MCF 10A (cell line): ENCODE measurements at places on chromosomes 12 and 14.

GRCh38 chr12:78797196-78797931 is 67.2 kb upstream of the SYT1 start:
- DNase-seq = peak; percentile 27

GRCh38 chr12:107415071-107415470 is 270.5 kb upstream of the PWP1 start:
- DNase-seq = no peak

DNA sequence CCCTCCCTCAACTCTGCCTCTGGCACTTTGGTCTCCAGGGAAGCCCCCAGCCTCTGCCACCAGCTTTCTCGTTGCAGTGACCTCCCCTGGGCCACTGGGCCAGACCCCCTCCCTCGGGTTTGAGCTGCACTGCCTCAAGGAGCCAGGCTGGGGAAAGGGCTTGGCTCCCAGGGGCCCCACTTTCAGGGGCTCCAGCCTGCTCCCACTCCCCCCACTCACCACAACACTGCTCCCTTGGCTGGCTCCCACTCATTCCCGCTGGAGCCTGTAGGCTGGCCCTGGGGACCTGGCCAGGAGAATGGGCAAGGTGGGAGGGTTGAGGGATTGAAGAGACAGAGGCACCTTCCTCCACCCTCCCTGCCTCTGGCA is 19.3 kb upstream of the KIF26A start:
- DNase-seq = no peak

- DNase-seq = no peak
Measured at GRCh38 chr14:21535545-21536417, 9.6 kb upstream of the SALL2 start.

GRCh38 chr14:77313371-77313770 is 7.3 kb downstream of the POMT2 start:
- no peak for DNase-seq

DNA sequence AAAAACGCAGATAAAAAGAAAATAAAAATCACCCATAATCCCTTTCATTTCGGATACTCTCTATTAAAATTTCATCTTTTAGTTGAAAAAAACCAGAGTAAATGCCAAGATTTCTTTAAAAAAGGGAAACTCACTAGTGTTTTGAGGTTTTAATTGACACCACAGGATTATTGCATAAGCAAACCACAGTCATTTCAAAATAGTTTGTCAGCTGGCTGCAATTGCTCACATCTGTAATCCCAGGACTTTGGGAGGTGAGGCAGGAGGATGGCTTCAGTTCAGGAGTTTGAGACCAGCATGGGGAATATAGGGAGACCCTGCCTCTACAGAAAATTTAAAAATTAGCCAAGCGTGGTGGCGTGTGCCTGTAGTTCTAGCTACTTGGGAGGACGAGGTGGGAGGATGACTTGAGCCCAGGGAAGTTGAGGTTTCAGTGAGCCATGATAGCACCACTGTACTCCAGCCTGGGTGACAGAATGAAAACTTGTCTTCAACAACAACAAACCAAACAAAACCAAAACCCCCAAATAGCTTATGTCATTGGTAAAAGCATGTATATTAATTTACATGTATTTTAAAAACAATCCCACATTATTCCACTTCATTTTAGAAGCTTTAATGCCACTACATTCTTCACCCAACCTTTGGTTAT is 48.8 kb downstream of the SYNE2 start:
- peak; percentile 86 for DNase-seq

GRCh38 chr12:17976202-17976601 is 113.8 kb downstream of the RERGL start:
- peak; percentile 20 for DNase-seq

- DNase-seq = no peak
Measured at GRCh38 chr12:82529101-82529500, 157.6 kb upstream of the TMTC2 start.

DNA sequence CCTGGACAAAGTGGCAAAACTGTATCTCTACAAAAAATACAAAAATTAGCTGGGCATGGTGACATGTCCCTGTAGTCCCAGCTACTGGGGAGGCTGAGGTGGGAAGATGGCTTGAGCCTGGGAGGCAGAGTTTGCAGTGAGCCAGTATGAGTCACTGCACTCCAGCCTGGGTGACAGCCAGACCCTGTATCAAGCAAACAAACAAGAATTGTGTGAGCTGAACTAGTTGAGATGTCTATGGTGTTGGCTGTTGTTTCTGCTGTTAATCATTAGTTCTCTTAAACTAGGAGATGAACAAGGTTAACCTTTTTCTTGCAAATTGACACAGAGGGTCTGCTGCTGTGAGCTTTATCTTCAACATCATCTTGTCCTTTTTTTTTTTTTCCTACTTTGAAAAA is 23.6 kb downstream of the RASSF3 start:
- DNase-seq = peak; percentile 73

DNA sequence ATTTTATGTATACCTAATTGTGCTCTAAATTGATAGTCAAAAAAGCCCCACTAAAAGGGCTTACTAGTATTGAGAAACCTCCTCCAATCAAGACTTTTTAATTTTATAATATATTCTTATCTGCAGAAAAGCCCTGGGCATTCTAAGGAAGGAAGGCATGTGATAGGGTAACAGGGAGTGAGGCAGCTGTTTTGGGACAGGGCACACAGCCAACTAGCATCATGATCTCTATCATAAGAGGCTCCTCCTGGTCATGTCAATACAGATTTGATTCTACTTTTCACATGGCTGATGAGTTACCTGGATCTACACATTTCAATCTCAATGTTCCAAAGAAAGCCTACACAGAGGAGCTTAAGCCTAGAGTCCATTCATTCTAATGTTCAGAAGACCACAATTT is 9.1 kb downstream of the ADAM20 start:
- no peak for DNase-seq

- DNase-seq = peak; percentile 26
Measured at GRCh38 chr14:61923348-61923747, 161.1 kb downstream of the SNAPC1 start.

- DNase-seq = no peak
Measured at GRCh38 chr14:90728951-90729350, 87.3 kb downstream of the TTC7B start.

- no peak for DNase-seq
Measured at GRCh38 chr12:94165670-94166364, 17.4 kb downstream of the PLXNC1 start.

DNA sequence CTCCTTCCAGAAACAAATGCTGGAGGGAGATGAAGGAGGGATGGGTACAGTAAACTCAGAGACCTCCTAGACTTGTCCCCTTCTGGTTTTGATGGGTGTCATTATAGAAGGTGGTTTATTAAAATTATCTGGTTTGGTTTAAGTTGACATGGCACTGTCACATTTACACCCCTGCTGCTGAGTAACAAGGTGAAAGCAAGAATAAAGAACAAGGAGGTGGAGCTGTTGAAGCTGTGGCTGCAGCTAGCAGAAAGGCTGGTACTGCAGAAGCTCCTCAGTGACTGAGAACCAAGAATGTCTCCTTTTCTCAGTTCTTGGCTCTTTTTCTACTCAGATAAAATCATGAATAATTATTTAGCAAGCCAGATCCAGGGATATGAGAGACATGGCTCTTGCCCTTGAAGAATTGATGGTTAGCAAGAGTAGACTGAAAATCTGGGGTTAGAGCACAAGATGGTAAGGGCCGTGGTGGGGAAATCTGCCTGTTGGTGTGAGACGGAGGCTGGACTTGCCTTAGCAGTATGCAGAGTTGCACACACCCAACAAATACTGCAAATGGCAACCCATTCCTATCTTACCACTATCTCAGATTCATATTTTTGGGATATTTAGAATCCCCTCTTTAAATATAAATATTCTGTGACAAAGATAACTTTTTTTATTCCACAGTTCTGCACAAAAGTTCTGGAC is at the start of gene GZMH:
TSS of gene GZMH (minus strand) at position 31 of the 690 bp plus-strand sequence. CDS start 72 bp downstream, outside the sequence.
- no peak for DNase-seq

DNA sequence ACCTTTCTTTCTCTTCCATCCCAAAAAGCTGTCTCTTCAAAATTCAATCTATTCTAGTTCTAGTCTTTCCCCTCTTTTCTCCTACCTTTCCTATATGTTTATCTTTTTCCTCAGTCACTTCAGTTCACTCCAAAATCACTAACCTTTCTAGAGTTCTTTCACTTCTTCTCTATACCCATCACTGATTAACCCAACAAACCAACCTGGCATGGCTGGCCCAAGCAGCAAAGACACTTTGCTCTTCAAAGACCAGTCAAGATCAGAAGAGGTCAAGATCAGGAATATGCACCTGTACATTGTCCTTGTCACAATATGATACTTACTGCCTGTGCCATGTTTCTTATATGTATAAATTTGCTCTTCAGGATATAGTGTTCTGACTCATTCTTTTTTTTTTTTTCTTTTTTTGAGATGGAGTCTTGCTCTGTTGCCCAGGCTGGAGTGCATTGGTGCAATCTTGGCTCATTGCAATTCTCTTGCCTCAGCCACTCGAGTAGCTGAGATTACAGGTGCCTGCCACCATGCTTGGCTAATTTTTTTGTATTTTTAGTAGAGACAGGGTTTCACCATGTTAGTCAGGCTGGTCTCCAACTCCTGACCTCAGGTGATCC is 112.9 kb downstream of the C12orf42 start:
- no peak for DNase-seq

GRCh38 chr14:28303248-28303647 is 463.3 kb upstream of the FOXG1 start:
- DNase-seq = peak; percentile 30

- no peak for DNase-seq
Measured at GRCh38 chr12:106051853-106052531, 86.8 kb downstream of the NUAK1 start.

- DNase-seq = no peak
Measured at GRCh38 chr12:100044266-100044665, 59.5 kb upstream of the ANKS1B start.

- no peak for DNase-seq
Measured at GRCh38 chr14:68167383-68168087, 348.0 kb downstream of the RAD51B start.

DNA sequence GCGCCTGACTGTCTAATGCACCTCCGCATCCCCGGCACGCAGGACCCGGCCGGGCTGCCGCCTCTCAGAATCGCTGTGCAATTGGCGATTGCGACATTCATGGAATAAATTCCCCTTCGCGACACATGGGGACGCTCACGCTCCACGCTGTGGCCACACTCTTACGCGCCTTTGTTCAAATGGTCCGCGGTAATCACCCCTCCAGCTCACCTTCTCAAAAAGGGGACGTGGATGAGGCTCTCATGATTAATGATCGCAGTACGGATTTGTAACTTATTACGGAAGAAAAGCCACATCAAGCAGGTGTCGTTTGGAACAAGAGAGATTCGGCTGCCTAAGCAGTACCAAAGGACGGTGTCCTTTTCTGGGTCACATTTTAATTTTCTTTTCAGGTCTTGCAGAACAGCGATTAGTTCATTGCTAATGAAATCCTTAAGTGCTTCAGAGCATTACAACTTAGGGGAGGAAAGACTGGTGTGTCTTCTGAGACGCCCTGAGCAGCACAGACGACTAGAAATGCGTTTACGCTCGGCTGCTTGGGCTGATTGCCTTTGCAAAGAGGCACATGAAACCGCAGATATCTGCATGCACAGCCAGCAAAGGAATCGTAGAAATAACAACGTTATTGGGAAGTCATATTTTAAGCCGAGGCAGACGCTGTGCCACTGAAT is 37.3 kb upstream of the ADGRD1 start:
- DNase-seq = peak; percentile 27

- DNase-seq = no peak
Measured at GRCh38 chr14:67491285-67491684, 2.8 kb upstream of the TMEM229B start.

- DNase-seq = peak; percentile 4
Measured at GRCh38 chr12:33180918-33181317, 258.7 kb downstream of the SYT10 start.

DNA sequence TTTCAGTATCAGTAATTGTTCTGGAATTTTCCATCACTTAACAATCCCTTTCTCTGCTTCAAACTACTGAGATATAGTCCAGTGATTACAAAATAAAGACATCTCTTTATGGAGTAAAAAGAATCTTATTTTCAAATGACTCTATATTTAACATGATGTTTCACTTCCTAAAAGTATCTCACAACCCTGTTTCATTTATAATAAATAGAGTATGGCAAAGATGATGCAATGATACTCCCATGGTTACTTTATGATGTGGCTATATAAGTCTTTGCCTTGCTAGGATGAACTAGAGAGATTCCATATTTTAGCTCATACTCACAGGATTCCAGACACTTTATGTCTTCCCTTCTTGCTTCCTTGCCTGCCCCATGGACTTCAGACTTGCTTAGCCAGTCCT is 953.5 kb upstream of the MDGA2 start:
- DNase-seq = no peak

DNA sequence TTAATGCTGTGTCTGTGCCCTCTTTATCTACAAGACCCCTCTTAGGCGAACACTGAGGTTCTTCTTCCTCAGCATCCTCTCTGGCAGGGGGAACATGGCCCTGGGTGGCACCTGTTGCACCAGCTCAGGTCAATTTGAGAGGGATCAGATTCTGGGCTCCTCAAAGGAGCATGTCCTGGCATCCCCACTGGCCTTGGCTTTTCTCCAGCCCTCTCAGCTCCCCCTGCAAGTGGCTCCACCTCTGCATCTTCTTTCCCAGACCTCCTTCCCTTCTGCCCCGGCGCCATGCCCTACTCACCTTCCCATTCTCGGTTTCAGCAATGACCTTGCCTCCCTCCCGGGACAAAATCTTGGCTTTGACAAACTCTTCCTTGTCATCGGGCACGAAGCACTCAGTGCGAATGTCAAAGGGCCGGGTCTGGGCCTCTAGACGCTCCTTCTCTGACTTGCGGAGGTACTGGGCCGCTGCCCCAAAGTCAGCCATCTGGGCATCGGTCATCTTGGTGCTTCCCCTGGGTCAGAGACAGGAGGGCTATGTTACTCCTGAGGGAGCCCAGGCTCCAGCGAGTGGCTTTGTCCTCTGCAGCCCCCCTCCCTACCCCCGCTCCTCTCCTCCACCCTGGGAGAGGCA is 1.2 kb downstream of the MYH6 start:
- DNase-seq = no peak

GRCh38 chr14:36442824-36443241 is 77.2 kb downstream of the NKX2-1 start:
- DNase-seq = no peak

- no peak for DNase-seq
Measured at GRCh38 chr14:29896354-29896821, 31.3 kb downstream of the PRKD1 start.

DNA sequence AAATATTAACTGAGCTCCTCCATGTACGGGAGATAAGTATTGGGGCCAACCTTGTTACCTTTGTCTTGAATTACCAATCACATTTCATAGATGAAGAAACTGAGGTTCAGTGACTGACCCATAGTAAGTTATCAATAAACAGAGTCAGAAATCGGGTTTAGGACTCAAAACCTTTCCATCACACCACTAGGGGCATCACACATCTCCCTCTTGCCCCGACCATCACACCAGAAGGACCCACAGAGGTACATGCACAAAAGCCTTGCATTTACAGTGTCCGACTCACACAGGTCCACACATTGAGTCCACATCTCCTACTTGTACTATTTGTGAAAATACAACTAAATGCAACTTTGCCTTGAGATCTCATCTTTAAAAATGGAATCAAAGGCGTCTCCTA is 29.4 kb downstream of the KCNA5 start:
- DNase-seq = no peak

DNA sequence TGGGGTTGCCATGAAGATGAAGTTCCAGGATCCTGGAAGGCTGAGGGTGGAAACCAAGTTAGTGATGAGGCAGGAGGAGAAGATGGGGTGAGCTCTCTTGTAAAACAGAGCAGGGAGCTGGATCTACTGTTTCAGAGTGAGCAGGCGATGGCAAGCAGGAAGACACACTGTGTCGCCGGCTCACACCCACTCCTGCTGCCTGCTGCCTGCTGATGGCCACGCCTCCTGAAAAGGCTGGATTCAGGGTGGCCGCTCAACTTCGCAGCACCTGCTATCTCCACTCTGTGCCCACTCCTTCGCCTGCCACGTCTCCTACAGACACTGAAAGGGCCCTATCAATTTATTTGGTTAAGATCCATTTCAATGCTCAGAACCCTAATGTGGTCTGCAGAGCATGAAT is 96.1 kb downstream of the RBM19 start:
- no peak for DNase-seq
